Left lung (tissue), 14 donors: ENCODE measurements at places on chromosomes 6 and 20. TPM values are rescaled to one million over a fixed set of nuclear protein-coding genes. Genes with fewer than 3 reads are reported as not detected.

Gene F13A1
- 40.9 TPM for polyA plus RNA-seq

Gene RNF182
- 5.8 TPM for polyA plus RNA-seq

Gene ARMH2
- not detected for polyA plus RNA-seq

Gene SYTL3
- polyA plus RNA-seq: 6.5 TPM
